Gastrocnemius medialis (tissue), 4 donors: ENCODE measurements at places on chromosomes 5 and 9.
A peak's percentile ranks its signal among the peaks of the same experiment; 100 is the strongest.

GRCh38 chr9:133786371-133786753 lies 48.2 kb upstream of the SARDH start:
- no peak for DNase-seq

DNA sequence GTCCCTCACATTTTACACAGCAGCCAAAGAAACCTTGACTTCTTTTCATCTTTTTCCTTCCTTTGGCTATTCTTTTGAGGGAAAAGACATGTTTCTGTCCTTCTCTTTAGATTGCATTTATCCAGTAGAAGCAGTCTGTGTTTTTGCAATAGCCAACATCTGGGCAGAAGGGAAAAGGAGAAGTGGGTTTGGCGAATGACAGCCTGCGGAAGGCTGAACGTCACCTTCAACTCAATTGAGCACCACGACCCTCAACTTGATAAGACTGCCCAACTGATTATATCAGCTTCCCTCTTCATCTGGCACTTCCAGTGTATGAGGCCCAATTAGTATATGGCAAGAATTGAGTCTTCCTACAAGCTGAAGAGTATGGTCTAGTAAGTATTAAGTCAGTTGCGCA lies 1997.6 kb upstream of the WWC1 start:
- no peak for DNase-seq

- DNase-seq = no peak
Observed at GRCh38 chr9:8208465-8208864, 408.9 kb upstream of the DMAC1 start.

DNA sequence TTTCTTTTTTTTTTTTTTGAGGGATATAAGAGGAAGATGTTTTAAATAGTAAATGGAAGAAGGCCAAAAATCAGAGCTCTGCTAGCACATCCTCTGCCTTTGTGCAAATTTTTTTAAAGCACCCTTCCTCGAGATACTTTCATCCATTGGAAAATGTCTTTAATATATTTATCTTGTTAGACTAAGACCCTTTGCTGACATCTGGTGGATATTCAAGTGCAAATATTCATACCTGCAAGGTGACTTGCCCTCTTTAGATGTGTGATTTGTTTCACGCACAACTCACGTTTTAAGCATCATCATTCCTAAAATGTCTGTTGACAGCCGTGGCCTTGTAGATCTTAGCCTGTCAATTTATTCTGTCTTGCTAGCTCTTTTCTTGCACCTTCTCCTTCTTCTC lies 258.5 kb downstream of the AGTPBP1 start:
- DNase-seq = no peak

GRCh38 chr5:141199359-141200235 lies at the start of gene PCDHB11:
Gene PCDHB11 (plus strand): TSS chr5:141199627. CDS start chr5:141199775, 148 bp downstream.
- DNase-seq = no peak

GRCh38 chr5:124372457-124372856 lies 374.0 kb downstream of the ZNF608 start:
- DNase-seq = no peak

GRCh38 chr5:37988454-37989046 lies 148.7 kb upstream of the GDNF start:
- DNase-seq = no peak

GRCh38 chr9:128370752-128371629 lies at the start of gene URM1:
Gene URM1 (plus strand): TSS chr9:128371374. CDS start chr9:128371381, 7 bp downstream.
- DNase-seq = peak; percentile 87

- no peak for DNase-seq
Observed at GRCh38 chr5:128462330-128462729, 75.7 kb downstream of the FBN2 start.

- DNase-seq = no peak
Observed at GRCh38 chr5:172144291-172144815, 43.7 kb downstream of the STK10 start.

- no peak for DNase-seq
Observed at GRCh38 chr5:32443541-32444430, 754 bp downstream of the ZFR start.

DNA sequence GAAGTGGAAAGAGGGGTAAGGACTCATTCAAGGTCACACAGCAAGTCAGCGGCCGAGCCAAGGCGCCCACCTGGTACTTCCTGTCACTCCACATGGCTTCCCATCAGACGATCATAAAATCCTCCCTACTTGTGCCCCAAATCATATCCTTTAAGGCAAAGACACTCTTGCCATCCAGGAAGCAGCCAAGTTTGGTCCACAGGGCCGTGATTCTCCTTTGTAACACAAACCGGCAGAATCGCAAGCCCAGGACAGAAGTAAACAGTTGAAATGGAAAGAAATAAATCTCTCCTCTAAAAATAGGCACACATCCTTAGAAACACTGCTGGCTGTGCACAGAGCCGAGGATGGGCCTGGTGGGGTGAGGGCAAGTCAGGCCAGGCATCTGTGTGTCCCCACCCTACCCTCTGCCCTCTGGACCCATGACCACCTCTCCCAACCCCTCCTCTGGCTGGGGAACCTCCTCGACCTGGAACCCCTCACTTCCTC lies 30.5 kb downstream of the TMOD1 start:
- peak; percentile 63 for DNase-seq

DNA sequence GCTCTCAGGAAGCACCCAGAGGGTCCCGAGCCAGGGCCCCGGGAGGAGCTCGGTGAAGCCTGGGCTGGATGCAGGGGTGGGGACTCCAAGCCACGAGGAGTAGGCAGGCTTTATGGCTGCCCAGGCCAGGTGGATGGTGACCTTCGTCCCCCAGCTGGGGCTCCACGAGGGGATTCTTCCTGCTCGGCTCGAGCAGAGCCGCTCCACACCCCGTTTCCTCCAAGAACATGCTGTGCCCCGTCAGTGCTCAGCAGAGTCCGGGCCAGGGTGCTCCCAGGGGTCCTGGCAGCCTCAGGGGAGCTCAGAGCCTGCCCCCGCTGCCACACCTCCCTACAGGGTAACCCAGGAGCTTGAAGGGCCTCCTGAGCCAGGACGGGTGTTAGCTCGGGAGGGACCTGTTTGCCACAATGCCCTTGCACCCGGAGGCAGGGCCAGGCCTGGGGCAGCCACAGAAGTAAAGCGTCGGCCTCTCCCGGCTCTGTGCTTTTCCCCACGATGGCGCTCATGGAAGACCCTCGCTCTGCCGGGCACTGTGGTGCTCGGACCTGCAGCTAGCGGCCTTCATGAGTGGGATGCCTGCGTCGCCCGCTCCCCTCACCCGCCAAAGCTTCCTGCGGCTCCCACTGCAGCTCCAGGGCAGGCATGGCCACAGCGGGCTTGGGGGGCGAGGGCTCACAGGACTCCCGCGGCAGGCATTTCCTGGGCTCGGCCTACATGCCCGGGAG lies 86.8 kb downstream of the KCNT1 start:
- DNase-seq = no peak

DNA sequence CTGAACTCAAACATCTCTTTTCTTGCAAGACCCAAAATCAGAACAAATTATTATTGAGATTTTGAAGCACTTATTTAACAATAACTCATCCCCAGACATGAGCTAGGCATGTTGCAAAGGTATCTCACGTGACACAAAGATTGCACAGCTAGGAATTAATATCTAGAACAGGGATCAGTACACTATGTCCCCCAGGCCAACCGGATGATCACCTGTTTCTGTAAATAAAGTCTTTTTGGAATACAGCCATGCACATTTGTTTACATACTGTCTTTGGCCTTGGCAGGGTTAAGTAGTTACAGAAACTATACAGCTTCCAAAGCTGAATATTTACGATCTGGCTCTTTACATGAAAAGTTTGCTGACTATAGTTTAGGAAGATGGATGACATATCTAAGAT lies 287.7 kb downstream of the ACTL7B start:
- DNase-seq = no peak

GRCh38 chr5:32304622-32305021 lies 8.1 kb downstream of the MTMR12 start:
- no peak for DNase-seq

DNA sequence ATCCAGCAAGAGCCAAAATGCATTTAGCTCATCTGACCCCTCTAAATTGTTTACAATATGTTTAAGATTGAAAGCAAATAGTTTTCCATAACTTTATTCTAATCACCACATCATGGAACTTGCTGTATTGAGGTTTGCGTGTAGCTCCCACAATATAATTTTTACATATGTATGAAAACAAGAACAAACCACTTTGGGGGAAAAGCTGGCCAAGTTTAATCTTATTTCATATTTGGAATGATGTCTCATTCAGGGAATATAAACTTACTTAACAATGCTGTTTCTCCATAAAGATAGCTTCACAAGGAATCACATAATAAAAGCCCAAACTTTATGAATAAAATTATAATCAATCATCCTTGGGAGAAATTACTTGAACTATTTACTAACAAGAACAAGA lies 194.6 kb upstream of the PCSK5 start:
- DNase-seq = no peak

DNA sequence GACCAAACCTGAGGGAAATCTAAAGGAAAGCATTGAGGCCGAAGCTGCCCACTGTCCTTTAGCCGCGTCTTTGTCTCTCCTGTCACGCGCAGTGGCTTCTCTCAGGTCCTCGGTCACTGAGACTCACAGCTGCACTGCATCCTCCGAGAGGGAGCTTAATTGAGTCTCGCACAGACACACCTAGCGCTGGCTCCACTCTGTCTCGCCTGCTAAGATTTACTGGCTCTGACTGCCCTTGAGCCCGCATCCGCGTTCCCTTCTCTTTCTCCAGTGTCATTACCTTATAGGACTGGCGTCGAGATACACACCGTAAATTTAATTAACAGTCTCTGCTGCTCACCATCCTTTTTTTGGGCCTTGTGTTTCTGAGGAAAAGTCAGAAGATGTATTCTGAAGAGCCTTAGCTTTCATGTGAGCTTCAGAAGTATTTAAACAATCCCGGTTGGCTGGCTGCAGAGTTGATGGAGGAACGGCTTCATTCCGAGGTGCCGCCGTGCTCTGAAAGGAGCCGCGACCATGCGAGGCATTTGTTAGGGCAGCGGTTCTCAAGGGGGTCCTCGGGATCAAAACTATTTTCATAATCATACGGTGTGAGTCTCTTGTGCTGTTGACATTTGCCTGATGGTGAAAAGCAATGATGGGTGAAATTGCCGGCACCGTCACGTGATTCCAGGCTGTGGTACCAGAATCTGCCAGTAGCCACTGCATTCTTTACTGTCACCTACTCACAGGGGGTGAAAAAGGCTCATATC lies 58.3 kb downstream of the GPR107 start:
- DNase-seq = no peak

DNA sequence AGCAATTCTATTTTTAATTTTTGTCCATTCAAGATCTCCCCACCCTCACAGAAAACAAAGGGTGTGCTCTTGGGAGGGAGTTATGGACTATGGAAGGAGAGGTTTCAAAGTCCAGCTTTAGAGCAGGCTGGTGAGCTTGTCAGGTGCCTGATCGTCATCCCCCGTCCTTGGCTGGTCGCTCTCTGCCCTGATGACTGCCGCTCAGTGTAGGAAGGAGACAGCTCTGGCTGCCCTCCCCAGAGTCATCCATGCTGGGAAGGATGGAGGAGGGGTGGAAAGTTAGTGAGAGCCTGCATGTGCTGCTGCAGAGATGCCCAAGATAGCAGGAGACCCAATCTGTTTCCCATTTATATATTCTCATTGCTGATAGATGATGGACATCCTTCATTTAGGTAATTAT lies 96.6 kb downstream of the NLN start:
- DNase-seq = no peak
